GM03348 (cell line): ENCODE measurements at places on chromosomes 7 and 10.

GRCh38 chr7:86687831-86688230 is 44.1 kb downstream of the GRM3 start:
- no peak for DNase-seq

DNA sequence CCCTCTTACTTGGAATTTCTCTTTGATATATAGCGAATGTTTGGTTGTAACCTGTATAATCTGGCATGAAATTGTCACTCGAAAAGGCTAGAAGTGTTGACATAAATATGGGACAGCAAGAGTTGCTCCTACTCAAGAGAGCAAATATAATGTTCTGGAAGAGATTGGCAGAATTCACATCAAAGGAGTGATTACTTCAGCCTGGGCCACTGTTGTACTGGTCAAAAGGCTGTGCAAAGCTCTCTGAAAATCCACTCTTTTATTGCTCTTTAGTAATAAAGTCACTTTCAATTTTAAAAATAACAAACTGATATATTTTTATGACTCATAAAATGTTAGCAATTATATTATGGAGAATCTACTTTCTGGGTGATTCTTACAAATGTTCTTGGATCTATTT is 58.2 kb downstream of the CFTR start:
- DNase-seq: no peak

DNA sequence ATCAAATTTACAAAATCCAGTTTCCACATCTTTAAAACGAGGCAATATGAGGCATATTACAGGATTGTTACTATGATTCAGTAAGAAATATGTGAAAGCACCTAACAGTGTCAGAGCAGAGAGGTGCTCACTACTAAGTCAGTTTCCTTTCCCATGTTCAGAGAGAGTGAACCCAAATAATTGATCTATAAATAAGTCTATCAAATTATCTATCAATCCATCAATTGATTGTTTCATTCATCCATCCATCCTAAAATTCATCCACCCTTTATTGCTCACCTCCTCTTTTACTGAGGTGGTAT is 340.8 kb downstream of the SUGCT start:
- no peak for DNase-seq

GRCh38 chr10:114899982-114900381 is 38.0 kb upstream of the TRUB1 start:
- no peak for DNase-seq
